ENCODE measurements at places on chromosomes 1 and 21. TPM values are rescaled to one million over a fixed set of nuclear protein-coding genes. Genes with fewer than 3 reads are reported as not detected.

The TCHHL1 gene
- total RNA-seq, result not detected

The GUCA2A gene
- total RNA-seq, result not detected

The ANGPTL1 gene
- total RNA-seq, result not detected

The NHLH1 gene
- total RNA-seq, result 0.29 TPM

The NBPF6 gene
- total RNA-seq, result not detected

The RBM11 gene
- total RNA-seq, result 0.43 TPM

The KIF14 gene
- 23.9 TPM for total RNA-seq

The ZMYM1 gene
- 14.2 TPM for total RNA-seq

The UHMK1 gene
- 58.5 TPM for total RNA-seq

The OVAAL gene
- total RNA-seq, result not detected

The PIK3R3 gene
- total RNA-seq, result 1.9 TPM

The SPRR1B gene
- total RNA-seq, result not detected
